ENCODE measurements at places on chromosomes 6 and 20. TPM values are rescaled to one million over a fixed set of nuclear protein-coding genes. Genes with fewer than 3 reads are reported as not detected.

GRCh38 chr6:107075951-107076381 is 39.3 kb downstream of the BEND3 start:
- no peak for DNase-seq

DNA sequence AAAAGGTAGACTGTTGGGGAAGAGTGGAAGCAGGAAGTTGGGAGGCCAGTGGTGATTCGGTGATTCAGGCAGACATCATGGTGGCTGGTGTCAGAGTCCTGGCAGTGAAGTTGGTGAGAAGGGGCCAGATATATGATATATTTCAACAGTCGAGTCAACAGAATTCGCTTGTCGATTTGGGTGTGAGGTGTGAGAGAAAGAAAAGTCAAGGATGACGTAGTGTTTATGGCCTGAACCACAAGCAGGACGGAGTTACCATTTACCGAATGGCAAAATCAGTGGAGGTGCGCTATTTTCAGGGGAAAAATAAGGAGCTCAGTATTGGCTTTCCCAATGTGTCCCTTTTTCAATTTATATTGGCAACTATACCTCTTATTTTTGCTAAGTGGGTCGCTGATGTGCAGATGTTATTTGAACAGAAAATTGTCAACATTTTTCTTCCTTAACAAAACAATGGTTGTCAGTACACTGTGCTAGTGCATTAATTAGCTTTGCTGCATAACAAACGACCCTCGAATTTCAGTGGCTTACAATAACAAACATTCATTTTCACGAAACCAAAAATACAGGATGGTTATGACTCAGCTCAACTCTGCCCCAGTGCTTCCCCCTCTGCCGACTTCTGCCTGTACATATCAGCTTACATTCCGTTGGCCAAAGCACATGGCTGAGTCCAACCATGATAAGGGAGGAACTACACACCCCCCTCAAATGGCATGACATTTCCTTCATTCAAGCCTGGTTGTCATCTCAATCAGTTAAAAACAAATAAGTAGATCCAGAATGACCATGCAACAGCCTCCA is 255.0 kb upstream of the ZFP64 start:
- no peak for DNase-seq

KHDC1L gene
- not detected for total RNA-seq

DNA sequence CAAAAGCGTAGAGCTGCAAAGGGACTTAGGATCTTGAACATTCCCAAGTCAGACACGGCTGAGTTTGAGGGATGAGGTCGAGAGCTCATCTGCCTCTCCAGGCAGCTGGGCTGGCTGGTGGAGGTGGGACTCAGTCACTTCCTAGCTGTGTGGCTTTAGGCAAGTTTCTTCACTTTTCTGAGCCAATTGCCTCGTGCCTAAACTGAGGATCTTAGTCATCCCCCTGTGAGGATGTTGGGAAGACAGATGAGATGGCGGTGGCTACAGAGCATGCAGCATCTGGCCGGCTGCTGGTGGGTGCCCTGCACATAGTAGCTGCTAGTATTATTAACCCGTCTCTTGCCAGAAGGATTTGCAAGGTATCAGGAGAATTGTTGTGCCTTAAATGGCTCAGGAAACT is 27.5 kb downstream of the TFAP2C start:
- no peak for DNase-seq

EPB41L2 gene
- total RNA-seq: 15.3 TPM

DNA sequence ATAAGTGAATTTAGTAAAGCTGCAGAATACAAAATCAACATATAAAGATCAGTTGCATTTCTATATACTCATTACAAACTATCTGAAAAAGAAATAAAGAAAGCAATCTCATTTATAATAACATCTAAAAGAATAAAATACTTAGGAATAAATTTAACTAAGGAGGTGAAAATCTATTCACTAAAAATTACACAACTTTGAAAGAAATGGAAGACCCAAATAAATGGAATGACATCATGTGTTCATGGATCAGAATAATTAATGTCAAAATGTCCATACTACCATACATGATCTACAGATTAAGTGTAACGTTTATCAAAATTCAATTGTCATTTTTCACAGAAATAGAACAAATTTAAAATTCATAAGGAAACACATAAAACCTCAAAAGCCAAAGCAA is 194.9 kb downstream of the TINAG start:
- DNase-seq: no peak

DNA sequence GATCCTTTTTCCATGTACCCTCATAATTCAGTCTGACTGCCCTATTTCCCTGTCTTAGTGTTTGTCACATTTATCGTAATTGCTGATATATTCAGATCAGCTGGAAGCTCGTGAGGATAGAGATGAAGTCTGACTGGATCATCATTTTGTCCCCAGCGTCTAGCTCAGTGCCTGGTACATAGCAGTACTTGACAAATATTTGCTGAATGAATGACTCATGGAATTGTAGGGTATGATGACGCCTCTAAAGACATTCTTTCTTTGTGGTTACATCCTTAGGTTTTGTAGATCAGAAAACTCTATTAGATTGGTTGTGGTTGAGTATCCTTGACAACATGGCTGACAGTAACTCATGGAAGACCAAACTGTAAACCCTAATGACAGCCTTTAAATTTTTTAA is 68.9 kb downstream of the MTHFD1L start:
- no peak for DNase-seq

- no peak for DNase-seq
These were observed 502.1 kb upstream of the CDH4 start for GRCh38 chr20:60749804-60750602.

GRCh38 chr6:31830886-31831335 is 3.4 kb downstream of the HSPA1B start:
- DNase-seq: no peak

DNAAF9 gene
- 0.78 TPM for total RNA-seq

DNA sequence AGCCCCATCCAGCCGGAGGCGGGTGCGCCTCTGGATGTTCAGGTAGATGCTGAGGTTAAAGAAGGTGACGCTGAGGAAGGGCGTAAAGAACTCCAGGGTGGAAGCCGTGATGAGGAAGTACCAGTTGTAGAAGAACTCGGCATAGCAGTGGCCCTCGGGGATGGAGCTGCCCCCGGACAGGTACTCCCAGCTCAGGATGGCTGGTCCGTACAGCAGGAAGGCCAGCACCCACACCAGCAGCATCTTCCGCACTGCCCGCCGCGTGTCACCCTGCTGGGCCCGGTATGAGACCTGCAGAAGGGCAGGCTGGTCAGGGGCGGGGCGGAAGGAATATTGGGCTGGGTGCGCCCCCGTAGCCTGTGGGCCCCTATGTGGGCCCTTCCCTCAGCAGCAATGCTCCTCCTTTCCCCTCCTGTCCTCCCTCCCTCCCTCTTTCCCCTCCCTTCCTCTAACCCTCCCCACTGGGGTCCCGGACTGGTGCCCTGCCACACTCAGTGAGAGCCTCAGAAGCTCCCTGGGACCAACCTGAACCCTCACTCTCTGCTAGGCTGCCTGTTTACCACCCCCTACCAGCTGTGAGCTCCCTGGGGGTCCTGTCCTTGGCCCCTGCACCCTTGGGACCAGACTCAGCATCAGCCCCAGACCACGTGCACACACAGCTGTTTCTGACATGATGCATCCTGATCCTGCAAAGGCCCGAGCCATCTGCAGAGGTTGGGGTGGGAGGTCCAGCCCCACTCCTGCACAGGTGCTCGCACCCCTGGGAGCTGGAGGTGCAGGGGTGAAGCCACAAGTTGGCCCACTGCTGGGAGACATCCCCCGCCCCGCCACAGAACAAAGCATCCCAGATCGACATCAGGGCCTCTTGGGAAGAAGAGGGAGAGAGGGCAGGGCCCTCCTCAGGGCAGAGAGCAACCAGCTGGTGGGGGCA is 3.2 kb downstream of the HRH3 start:
- DNase-seq: no peak

PKIB gene
- total RNA-seq: 0.56 TPM

- no peak for DNase-seq
These were observed 55.9 kb downstream of the MAP3K5 start for GRCh38 chr6:136736281-136736960.

DNA sequence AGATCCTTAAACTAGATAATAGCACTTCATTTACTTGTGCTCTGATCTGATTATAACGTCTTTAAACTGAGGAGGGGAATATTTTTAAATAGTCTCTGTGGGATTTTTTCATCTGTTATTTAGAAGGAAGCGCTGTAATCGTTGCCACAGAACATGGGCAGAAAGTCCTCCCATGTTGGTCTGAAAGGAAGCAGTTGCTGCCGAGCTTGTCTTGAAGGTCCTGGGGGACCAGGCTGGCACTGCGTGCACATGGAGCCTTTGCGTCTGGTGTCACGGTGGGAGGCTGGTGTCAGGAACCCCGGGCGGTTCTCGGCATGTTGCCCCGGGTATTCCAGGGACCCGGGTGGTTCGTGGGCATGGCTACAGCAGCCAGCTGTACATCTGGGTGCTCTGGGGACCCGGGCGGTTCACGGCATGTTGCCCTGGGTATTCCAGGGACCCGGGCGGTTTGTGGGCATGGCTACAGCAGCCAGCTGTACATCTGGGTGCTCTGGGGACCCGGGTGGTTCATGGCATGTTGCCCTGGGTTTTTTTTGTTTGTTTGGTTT is 11.5 kb downstream of the TPD52L2 start:
- DNase-seq: no peak

DNA sequence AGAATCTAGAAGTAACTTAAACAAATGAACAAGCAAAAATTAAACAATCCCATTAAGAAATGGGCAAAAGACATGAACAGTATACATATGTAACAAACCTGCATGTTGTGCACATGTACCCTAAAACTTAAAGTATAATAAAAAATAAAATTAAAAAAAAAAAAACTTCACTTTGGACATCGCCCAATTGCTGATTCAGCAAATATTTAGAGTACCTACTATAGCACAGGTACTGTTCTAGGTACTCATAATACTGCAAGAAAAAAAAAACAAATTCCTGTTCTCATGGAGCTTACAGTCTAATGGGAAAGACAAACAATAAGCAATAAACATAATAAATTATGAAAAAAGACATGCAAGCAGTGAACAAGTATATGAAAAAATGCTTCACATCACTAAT is 501.5 kb upstream of the HS3ST5 start:
- DNase-seq: no peak

DNA sequence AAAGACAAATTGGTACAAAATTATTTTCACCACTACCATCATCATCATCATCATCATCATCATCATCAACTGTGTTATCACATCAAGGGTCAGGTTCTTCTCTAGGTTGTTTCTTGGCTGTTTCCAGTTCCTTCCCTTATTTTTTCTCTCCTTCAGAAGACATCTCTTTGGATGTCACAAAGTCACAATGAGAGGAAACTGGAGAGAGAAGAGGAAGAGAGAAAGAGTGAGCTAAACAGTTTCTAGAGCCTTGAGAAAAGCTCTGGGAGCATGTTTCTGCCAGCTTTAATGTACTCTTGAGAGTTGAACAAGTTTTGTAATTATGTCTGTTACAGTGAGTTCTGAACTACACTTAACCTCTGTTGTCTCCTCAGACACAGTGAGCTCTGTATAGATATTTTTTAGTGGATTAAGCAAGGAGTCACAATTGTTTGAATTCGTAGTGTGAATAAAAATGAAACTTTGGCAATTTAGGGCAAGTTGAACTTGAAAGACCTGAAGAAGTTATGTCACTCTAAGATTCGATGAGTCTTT is 123.0 kb upstream of the AKIRIN2 start:
- DNase-seq: no peak

MYLK2 gene
- total RNA-seq: not detected

DNA sequence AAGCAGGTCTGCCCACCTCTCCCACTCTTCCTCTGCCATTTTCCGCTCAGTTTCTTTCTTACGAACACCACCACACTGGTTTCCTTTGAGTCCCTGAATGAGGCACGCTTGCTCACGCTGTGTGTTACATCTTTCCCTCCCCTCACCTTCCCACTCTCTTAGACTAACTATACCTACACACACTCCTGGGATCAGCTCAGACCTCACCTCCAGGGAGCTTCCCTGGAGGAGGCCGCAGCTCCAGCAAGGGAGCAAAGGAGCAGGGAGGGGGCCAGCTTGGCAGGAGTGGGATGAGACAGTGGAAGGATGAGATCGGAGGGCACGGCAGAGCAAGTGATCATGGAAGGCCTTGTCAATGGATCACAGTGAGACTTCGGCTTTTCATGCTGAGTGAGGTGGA is 28.3 kb upstream of the B4GALT5 start:
- DNase-seq: no peak

GRCh38 chr6:53461041-53461656 is 83.8 kb downstream of the GCLC start:
- no peak for DNase-seq

DNA sequence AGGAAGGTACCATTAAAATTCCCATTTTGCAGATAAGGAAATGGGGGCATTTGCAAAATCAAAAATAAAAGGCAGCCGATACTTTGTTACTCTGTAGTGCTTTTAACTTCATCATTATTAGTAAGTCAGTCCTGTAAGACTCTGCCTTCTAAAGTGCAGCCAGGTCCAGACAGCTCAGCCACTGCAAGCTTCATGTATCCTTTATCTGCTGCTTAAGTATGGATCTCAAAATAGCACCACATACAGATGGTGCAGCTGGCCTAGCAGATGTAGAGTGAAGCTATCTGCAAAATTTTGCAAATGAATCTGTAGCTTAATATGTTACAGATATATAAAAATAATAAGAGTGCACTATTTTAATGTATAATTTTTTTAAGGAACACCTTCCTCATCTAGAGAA is 53.4 kb downstream of the NUS1 start:
- DNase-seq: no peak

VIP gene
- not detected for total RNA-seq

- DNase-seq: no peak
These were observed 8.0 kb downstream of the TMEM181 start for GRCh38 chr6:158567871-158568401.

DNA sequence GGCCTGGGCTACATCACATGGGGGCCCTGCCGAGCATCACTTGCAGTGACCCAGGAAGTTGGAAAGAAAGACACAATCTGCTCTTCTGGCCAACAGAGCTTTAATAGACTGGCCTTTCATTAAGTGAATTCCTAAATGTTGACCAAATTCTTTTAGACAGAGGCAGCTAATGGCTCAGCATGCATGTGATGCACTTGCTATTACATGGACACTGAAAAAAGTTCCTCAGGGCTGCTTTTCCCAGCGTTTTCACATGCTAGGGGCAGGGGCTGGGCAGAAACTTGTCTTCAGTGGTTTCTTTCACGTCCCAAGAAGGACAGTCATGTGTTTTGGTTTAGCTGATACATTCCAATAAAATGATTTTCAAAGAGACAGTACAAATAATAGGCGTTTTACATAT is 651.0 kb upstream of the SLC35B3 start:
- no peak for DNase-seq

GRCh38 chr6:134551245-134551960 is 233.5 kb upstream of the SGK1 start:
- DNase-seq: no peak

MYCT1 gene
- total RNA-seq: not detected

SLC17A4 gene
- total RNA-seq: not detected

- DNase-seq: no peak
These were observed 64.4 kb upstream of the DUSP22 start for GRCh38 chr6:227812-228338.

DNA sequence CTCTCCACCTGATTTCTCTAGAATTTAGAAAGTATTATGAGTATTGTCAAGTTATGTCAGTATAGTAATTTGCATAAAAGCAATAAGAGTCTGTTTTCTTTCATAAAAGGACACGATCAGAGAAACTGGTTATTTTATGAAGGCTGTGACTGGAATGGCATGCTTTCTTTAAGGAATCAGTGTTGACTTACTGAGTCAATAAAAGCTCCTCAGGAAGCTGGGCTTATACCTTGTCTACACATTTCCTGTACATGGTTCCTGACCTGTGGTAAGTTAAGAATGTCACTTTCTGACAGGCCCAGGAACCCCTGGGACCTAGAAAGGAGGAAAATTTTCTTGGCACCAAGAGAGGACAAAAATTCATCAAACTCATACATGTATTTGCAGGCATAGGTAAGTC is 1224.0 kb upstream of the ADGRB3 start:
- DNase-seq: no peak

All from activated T-cell treated with anti-CD3 and anti-CD28 coated beads, Interleukin-2, amount 50 U/mL, for 4 hours (primary cell).